Choroid plexus epithelial cell (primary cell): ENCODE measurements at places on chromosomes 6 and 20.

- no peak for DNase-seq
Measured at GRCh38 chr20:57257701-57258453, 8.6 kb downstream of the BMP7 start.

DNA sequence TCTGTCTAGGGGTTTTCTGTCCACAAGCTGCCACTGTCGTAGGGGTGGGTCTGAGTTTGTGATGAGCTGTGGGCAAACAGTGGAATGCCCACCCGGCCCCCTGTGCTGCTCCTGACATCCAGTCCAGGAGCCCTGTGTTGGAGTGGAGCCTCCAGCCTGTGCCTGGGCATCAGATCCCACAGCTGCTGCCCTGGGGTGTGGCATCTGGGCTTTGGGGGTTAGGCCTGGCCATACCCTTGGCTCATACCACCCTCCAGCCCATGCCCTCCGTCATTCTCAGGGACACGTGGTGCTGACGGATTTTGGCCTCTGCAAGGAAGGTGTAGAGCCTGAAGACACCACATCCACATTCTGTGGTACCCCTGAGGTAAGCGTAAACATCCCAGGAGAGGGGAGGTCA is 12.9 kb downstream of the SGK2 start:
- no peak for DNase-seq

DNA sequence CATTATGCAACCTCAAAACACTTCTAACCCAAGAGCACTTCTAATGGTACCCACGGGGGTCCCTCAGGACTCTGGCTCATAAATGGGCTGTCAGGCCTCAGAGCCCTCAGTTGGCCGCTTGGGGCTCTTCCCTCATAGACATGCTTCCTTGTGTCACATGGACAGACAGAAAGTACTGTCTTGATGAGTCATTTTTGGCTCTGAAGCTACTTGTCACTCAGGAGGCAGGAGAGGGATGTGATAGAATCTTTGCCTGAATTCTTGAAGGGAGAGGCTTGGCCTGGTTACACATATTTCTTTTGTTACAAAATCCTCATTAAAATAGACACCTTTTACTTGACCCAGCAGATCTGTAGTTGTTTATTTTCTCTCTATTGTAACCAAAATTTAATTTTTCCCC is 15.1 kb upstream of the EDN1 start:
- DNase-seq: peak; percentile 34

- peak; percentile 89 for DNase-seq
Measured at GRCh38 chr6:35596448-35597442, 84.0 kb upstream of the TULP1 start.

DNA sequence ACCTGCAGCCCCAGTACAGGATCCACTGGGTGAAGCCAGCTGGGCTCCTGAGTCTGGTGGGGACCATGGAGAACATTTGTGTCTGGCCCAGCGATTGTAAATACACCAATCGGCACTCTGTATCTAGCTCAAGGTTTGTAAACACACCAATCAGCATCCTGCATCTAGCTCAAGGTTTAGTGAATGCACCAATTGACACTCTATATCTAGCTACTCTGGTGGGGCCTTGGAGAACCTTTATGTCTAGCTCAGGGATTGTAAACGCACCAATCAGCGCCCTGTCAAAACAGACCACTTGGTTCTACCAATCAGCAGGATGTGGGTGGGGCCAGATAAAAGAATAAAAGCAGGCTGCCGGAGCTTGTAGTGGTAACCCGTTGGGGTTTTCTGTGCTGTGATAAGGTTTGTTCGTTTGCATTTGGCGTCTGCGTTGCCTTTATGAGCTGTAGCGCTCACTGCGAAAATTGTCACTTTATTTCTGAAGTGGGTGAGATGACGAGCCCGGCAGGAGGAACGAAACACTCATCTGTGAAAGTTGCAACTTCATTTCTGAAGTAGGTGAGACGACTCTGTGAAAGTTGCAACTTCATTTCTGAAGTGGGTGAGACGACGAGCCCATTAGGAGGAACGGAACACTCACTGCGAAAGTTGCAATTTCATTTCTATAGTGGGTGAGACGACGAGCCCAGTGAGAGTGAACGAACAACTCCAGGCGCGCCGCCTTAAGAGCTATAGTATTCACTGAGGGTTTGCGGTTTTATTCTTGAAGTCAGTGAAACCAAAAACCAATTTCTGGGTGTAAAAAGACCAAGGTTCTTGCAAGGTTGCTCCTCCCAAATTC is 31.1 kb downstream of the SERPINB6 start:
- no peak for DNase-seq

- no peak for DNase-seq
Measured at GRCh38 chr6:164164876-164165275, 750.4 kb downstream of the QKI start.

- peak; percentile 62 for DNase-seq
Measured at GRCh38 chr6:76814496-76815458, 648.5 kb downstream of the HTR1B start.

GRCh38 chr6:43966374-43966658 is 160.9 kb downstream of the MRPL14 start:
- no peak for DNase-seq

GRCh38 chr6:142380626-142381025 is 78.8 kb downstream of the ADGRG6 start:
- DNase-seq: no peak
